ENCODE measurements at places on chromosomes 12 and 14.

DNA sequence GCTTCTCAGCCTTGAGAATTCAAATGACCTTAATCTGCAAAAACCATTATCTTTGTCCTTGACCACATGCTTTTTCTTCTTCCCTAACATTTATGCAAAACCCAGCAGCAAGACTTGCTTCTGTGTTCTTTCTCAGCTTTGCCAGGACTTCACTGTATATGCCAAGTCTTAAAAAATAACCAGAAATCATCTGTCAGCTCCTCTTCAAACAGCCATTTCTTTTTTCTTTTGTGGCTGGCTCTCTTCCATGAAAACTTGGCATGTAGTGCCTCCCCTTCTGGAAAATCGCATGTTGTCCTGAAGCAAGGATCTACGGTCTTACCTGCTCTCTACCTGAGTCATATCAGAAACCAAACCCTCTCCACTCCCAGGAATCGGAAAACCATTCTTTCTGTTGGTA is 364.9 kb downstream of the RPS29 start:
- no peak for DNase-seq

DNA sequence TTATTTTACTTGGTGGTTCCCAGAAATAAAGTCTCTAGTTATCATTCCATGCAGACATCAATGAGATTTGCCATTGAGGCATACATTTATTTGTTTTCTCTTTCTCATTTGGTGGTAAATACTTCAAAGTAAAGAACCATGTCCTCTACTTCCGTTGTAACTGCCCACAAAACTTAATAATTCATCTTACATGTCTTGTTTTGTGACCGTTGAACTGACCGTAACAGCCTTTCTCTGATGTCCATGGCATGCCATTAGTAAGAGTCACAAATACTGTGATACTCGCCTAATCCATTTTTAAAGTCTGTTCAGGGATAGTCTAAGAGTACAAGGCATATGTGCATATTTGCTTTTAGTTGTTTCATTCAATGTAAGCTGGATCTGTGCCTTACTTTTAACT is 145.3 kb downstream of the ETV6 start:
- no peak for DNase-seq

DNA sequence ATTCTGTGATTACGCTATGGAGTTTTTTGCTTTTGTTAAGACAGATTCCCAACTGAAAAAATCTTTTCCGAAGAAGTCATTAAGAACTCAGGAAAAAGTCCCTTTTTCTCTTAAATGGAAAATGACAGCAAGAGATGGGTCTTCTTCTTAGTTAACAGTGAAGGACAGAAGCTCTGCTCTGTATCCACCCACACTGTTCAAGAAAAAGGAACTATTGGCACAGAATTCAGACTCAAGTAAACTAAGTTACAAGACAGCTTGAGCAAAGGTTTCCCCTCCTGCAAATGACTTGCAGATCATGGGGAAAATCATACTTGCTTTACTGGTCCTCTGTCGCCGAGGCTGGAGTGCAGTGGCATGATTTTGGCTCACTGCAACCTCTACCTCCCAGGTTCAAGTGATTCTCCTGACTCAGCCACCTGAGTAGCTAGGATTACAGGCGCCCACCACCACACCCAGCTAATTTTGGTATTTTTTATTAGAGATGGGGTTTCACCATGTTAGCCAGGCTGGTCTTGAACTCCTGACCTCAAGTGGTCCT is 137.1 kb upstream of the AEBP2 start:
- DNase-seq: no peak

- DNase-seq: no peak
Observed at GRCh38 chr14:99562856-99563748, 40.9 kb downstream of the CCDC85C start.

DNA sequence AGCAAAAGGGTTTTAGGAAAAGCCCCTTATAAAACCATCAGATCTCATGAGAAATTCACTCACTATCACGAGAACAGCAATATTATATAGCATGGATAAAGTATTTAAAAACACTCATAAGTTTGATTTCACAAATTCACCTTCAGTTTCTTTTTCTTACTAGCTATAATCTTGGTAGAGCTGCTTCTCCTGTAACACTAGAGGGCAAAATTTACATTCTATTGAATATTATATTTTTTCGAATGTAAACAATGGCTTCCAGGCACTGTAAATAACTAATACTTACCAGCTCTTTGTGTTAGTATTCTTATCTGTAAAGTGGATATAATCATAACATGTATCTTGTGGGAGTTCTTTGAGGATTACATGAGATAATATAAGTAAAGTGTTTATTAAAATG is 259.6 kb downstream of the CCER1 start:
- no peak for DNase-seq

- no peak for DNase-seq
Observed at GRCh38 chr14:97336816-97337215, 539.6 kb downstream of the VRK1 start.
